RWPE2 (cell line): ENCODE measurements at places on chromosomes 13 and 19.

- no peak for DNase-seq
These were observed 2.5 kb upstream of the CACNG6 start for GRCh38 chr19:53988981-53989380.

DNA sequence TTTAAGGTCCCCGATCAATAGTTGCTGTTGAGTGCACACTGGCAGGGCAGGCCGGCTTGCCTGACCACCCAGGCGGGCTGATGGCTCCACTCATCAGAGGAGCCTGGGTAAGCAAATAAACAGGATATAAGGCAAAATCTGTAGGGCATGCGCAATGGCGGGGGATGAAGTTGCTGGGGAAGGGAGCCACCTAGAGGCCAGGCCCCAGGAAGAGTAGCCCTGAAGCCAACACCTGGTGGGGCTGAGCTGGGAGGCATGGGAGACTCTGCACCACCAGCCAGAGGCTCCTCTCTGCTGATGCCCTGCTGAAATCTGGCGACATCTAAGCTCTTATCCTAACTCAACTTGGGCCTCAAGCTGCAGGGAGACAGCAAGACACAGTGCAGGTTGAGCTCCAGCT, 324.3 kb downstream of the ZNF536 start:
- no peak for DNase-seq

- DNase-seq: no peak
These were observed 25.0 kb downstream of the CKM start for GRCh38 chr19:45297674-45298073.

DNA sequence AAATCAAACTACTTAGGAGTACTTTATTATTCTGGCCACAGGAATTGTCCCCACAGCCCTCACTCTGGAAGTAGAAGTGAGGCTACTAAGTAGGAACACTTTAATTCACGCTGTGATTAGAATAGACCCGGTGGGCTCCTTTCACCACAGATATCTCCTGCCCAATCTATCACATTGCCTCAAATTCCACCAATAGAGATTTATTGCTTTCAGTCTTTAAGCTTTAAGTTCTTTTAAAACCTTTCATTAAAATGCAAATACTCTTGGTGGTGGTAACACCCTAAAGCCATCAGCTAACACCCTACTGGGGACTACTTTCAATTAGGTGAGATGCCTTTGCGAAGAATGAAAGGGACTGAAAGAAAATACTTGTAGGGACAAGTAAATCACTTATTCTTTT, 181.9 kb downstream of the DACH1 start:
- DNase-seq: no peak

- DNase-seq: no peak
These were observed 41.6 kb downstream of the MYO9B start for GRCh38 chr19:17116996-17117702.

- no peak for DNase-seq
These were observed 2.6 kb upstream of the EPN1 start for GRCh38 chr19:55672418-55672817.

GRCh38 chr19:27974082-27974513, 1238.9 kb downstream of the UQCRFS1 start:
- DNase-seq: no peak

- DNase-seq: no peak
These were observed 66.7 kb downstream of the CBY2 start for GRCh38 chr13:45768656-45769479.

GRCh38 chr19:14391156-14391821, 10.0 kb downstream of the ADGRE5 start:
- no peak for DNase-seq

- DNase-seq: no peak
These were observed 3.8 kb upstream of the ATP1A3 start for GRCh38 chr19:41997851-41998229.
